ENCODE measurements at places on chromosomes 6 and 20. TPM values are rescaled to one million over a fixed set of nuclear protein-coding genes. Genes with fewer than 3 reads are reported as not detected.

DNA sequence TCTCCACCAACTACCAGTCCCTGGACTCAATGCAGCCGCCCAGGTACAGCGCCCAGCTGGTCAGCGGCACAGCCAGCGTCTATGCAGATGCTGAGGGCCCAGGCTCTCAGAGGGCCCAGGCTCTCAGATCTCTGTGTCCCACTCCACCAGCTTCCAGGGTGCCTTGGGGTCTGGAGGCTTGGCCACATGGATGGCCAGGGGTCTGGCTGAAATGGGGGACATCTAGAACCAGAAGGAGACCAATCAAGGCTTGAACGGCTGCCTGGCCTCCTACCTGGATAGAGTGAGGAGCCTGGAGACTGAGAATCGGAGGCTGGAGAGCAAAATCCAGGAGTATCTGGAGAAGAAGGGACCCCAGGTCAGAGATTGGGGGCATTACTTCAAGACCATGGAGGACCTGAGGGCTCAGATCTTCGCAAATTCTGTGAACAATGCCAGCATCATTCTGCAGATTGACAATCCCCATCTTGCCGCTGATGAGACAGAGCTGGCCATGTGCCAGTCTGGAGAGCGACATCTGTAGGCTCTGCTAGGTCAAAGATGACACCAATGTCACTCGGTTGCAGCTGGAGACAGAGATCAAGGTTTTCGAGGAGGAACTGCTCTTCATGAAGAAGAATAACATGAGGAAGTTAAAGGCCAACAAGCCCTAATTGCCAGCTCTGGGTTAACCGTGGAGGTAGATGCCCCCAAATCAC, 44.1 kb upstream of the GRM4 start:
- DNase-seq = no peak

- DNase-seq = no peak
Measured at GRCh38 chr6:107830060-107830459, 5.9 kb upstream of the SCML4 start.

DNA sequence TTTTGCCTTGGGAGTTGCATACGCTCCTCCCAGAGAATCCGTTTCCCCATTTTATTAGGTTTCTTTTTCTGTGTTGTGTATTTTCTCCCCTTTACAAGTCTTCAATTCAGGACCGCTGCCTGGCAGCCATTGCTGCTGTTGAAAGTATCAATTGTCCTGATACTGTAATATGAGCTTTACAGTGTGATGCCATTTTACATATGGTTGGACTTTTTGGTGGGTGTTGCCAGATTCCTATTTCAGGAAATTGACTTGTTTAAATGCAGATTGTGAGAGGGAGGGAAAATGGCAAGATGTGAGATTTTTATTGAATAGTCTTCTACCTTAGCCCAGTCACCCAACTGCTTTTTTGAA, 1.2 kb downstream of the PANK2 start:
- no peak for DNase-seq

GRCh38 chr6:105041880-105042279, 85.0 kb downstream of the LIN28B start:
- DNase-seq = no peak

DNA sequence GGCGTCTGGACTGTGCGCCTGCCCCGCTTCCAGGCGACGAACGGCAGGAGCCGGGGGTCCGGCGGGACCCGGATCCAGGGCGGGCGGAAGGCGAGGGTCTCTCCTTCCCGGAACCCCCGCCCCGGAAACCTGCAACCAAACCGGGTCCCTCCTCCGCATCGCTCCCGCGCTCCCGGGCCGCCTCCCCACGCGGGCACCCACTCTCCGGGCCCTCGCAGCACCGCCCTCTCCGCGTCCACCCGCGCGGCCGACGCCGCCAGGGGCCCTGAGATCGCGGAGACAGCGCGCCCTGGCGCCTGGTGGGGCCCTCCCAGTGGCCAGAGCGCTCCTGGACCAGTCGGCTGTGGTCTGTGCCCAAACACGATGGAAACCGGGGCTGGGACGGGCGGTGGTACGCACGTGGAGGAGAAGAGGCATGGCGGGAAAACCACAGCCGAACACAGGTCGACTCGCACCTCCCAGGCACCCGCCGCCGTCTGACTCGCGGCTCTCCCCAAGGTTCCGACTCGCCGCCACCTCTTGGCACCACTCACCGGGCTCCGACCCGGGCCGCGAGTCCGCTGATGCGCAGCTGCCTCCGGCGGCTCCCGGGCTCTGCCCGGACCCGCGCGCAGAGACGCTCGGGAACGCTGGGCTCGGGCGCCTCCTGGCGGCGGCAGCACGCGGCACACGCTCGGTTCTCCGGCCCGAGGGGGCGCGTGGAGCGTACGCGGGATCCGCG, 7.9 kb downstream of the NKX2-2 start:
- no peak for DNase-seq

- DNase-seq = no peak
Measured at GRCh38 chr6:78768271-78768670, 99.1 kb upstream of the IRAK1BP1 start.

DNA sequence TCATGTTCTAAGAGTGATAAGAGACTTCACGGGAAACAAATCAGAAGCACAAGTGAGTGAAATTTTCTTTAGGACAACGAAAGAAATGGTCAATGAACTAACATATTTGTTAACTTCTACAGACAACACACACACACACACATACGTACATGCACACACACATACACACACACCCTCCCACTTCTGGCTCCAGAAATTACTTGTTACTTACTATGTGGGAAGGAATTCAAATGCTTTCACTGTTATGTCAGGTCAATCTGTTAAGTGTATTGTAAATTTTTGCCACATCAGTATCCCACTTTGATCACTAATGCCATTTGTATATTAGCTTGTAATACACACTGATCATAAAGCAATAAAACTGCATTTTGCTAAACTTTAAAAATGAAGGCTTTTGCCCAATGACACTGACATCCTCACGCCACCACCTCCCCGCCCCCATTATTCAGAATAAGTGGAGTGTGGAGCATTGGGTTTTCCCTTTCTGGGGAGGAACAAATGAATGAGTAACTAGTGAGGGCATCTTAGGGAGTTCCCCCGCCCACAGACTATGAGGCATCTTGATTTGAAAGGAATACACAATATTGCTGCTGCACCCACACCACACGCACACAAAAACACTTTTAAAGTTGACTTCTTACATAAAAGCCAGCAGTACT, 76.2 kb downstream of the ATXN1 start:
- DNase-seq = no peak

DNA sequence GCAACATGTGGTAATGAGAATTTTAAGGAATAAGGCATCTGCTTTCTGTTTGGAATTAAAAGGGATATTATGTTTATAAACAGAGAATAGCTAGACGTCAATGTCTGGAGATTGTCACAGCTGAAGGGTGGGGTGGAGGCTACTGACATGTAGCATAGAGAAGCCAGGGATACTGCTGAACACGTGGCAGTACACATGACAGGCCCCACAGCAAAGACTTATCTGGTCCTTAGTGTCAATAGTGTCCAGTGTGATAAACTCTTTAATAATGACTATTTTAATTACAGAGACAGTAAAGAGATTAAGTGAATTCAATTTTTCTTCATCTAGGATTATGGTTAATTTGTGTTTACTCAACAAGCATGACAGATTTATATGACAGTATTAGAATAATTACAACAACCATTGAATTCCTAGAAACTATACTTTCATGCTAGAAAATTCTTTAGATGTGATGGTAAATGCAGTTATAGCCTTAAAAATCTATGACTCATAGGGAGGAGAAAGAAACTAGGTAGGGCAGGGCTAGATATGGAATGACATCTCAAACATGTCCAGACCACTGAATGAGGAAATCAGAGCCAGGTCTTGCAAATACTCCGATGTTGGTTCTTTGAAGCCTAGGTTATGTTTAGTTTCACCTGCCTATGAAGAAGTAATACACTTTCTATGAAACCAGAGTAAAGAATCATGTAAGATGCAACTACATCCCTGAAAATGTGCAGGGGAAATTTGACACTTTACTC, 399.5 kb downstream of the PHF3 start:
- no peak for DNase-seq

DNA sequence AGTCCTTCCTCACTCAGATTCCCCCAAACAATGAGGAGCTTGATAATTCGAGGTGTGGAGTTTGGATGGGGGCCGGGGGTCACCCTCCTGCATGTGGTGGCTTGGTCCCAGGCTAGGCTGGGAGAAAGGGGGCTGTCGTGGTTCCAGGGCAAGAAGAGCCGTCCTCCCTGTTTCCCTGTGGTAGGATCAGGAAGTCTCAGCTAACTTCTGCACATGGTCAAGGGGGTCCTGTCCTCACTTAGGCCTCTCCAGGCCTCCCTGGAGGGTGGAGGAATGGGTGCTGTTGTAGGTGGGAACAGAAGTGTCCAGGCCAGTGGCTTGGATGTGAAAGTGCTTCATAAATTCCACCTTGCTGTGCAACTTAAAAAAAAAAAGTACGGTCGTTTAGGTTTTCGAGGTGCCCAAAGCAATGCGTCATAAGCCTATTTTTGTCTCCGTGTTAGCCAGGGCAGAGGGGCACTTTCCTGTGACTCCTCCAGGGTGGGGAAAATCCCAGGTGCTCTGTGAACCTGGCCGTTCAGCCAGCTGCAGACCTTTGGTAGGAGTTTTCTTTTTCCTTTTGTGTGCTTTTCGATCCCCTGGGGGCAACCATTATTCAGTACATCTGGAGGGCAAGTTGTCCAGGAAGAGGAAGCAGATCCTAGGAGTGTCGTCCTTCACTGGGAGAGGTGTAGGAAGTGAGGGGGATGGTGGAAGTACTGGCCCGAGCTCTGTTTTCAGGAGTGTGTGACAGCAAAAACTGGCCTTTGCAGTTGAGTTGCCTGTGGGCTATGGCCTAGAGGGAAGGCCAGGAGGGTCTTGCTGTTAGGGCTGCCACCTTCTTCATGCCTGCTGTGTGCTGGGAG, 9.6 kb downstream of the IGF2R start:
- DNase-seq = no peak

DNA sequence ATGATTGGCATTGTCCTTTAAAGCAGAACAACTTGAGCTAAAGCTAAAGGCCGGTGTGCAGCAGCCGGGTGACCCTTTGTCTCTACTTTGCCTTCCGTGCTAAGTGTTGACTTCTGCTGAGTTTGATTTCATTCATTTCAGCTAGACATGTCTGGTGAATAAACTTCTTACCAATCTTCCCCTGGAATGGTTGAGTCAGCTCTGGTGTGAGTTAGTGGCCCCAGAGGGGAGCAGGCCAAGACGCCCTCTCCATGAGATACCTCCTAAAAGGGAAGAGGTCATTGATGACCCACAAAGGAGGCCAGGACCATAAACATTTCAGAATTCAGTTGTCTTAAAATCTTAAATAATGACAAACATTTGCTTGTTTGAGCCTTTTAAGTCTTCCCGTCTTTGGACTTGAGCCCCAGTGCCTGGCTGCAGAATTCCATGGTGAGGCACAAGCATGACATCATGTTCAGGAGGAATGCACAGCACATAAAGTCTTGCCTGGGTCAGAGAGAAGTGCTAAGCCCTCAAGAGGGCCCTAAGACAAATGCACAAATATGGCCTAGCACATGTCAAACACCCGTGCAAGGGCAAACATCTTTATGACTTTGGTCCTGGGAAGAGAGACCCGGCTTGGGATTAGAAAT, 96.3 kb upstream of the NEDD9 start:
- DNase-seq = no peak

DNA sequence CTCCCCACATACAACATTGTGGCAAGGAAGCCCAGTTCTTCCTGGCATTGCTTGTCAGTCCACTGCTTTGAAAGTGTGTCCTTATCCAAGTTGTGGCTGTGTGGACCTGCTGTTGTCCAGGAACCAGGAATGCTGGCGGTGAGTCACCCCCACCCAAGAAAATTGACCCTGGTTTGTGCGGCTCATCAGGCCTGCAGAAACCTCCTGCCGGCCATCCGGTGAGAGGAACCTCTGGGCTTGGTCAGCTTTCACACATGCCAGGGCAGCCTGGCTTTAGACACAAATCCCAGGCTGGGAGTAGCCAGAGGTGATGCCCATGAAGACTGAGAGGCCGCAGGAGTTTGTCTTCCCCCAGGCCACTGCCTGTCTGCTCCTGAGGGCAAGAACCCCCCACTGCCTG, 223.6 kb downstream of the TTLL2 start:
- DNase-seq = no peak

DNA sequence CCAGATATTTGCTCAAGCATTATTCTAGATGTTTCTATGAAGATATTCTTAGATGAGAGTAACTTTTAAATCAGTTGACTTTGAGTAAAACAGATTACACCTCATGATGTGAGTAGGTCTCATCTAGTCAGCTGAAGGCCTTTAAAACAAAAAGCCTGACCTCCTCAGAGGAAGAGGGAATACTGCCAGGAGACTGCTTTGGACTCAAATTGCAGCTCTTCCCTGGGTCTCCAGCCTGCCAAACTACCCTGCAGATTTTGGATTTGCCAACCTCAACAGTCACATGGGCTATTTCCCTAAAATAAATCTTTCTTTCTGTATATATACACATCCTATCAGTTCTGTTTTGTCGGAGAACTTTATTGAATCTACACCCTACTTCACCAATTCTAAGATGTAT, 182.5 kb upstream of the TENT5A start:
- no peak for DNase-seq

- no peak for DNase-seq
Measured at GRCh38 chr6:112337209-112337638, 9.9 kb upstream of the RFPL4B start.

- no peak for DNase-seq
Measured at GRCh38 chr6:55877283-55877682, 1.9 kb upstream of the BMP5 start.

DNA sequence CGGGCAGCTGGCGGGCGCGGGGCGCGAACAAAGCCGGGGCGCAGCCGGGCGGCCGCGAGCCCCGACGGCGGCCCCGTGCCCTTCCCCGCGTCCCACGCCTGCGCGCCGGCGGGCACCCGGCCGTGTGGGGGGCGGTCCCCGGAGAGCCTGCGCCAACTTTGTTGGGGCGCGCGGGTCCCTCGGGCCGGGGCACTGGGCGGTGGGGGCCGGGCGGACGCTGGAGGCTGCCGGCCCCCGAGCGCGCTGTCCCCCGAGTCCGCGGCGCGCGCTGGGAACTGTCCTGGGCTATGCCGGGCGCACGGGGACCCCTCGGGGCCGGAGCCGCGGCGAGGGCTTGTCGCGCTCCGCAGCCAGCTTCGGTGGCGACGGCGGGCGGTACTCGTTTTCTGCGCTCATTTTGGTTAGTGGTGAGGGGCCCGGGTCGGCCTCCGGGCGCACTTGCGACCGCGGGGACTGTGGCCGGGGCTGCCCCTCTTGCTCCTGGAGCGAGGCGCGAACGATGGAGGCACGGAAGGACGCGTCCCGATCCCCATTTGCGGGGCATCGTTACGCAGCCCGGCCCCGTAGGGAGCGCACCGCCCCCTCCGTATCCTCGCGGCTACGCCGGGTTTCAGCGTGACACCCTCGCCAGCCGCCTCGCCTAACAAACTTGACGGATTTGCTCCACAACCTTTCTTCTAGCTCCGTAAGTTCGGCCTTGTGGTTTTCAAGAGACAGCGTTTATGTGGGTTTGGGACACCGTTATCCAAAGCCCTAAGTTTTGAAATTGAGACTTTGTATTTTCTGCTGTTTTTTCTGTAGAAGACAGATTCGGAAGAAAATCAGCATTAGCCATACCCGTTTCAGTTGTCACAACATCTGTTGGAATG, 622 bp downstream of the SS18L1 start:
- no peak for DNase-seq

Gene RUNX2
- total RNA-seq = 1.2 TPM

Gene PAK5
- 0.06 TPM for total RNA-seq

Gene SASH1
- 86.6 TPM for total RNA-seq

Gene ETV7
- 1.5 TPM for total RNA-seq

Gene CRISP1
- total RNA-seq = not detected

Gene SCRT2
- not detected for total RNA-seq

Gene RAMACL
- total RNA-seq = 2.8 TPM

Gene LY6G6D
- total RNA-seq = not detected

Gene ADGRB3
- 5.8 TPM for total RNA-seq

Data from esophagus muscularis mucosa (tissue), 4 donors.